ENCODE measurements at places on chromosomes 13 and 19.

DNA sequence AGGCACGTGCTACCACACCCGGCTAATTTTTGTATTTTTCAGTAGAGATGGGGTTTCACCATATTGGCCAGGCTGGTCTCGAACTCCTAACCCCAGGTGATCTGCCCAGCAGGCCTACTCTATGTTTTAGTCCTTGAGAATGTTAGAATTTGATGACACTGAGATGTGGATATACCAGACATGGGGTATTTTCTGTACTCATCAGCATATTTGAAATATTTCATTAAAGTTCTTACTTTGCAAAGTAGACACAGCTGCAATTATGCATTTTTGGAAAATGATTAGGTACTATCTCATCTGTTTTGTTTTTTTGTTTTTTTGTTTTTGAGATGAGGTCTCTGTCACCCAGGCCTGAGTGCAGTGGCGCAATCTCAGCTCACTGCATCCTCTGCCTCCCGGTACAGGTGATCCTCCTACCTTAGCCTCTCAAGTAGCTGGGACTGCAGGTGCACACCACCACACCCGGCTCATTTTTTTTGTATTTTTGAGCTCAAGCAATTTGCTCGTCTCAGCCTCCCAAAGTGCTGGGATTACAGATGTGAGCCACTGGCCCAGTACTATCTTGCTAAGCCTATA, 12.7 kb downstream of the SPINT2 start:
- no peak for DNase-seq

DNA sequence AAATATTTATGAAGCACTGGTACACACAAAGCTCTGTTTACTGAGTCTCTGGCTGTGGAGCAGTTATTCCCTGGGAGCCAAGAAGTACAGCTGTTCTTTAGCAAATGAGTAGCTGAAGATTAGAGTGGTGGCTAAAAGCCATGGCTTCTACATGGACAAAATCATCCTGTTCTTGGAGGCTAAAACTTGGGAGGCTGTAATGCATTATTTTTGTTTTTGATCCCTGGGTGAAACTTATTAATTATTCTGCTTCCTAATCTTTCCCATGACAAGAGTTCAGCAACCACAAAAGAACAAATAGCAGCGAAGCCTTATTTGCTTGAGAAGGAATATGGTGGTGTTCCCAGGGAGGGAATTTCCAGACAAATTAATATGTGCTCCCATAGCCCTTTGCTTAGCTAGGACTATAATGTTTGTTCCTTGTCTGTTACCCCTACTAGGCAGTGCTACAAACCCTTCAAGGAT, 109.5 kb downstream of the DCT start:
- DNase-seq: no peak

DNA sequence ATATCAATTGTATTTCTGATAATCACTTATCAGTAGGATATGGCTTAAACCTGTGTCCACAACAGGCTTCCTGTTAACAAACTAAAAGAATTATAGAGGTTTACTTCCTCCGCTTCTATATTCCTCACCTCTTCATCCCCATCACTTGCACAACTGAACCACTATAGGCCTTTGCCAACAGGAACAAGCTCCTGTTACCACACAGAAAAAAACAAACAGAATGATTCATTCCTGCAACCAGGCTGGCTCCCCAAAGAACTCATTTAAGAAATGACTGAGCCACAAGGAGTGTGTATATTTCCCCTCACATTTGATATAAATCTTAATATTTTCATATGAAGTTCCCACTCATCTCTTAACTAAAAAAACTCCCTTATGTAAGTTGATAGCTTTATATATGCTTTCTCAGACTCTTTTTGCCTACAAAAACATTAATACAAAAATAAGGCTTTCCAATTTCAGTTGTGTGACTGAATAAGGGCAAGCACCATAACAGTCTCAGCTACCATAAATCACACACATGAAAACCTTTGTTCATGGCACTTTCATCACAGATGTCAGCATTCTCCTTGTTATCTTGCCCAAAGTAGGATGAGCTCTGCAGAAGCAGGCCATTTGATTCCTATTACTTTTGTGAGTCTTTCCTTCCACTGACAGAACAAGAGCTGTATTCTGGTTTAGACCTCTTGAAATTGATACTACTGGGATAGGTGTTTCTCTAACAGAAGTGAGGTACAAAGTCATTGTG, 366.8 kb downstream of the SLITRK1 start:
- no peak for DNase-seq

DNA sequence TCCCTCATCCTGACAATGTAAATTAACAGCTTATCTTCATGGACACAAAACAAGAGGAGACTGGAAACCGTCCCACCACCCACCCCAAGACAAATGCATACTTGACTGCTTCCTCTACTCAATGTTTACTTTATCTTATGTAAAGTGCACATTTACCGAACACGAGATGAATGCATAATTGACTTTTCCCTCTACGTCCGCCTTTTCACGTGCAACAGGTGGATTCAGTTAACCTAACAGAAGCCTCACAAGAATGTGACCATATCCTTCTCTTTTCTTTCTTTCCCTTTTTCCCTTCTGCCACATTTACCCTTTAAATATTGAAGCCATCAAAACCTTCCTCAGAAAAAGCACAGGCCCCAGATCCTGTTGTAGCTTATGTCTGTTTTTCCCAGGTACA, 468.0 kb downstream of the UQCRFS1 start:
- DNase-seq: no peak

GRCh38 chr13:45940061-45940460, 88.5 kb upstream of the SIAH3 start:
- DNase-seq: no peak

DNA sequence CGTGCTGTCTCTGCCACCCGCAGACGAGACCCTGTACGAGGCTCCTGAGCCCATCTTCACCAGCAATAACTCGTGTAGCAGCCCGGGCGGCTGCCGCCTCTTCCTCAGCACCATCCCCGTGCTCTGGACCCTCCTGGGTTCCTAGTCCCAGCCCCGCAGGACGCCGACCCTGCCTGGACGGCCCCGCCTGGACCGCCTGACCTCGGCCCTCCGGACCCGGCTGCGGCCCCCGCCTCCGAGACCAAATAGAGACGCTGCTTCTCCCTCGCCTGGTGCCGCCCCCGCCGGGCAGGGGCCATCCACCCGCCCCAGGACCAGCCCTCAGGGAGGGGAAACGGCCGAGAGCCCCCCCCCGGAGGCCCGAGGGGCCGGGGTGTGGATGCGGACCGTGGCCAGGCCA, 14.1 kb downstream of the EFNA2 start:
- no peak for DNase-seq

- peak; percentile 88 for DNase-seq
These were observed at the start of gene APC2 for GRCh38 chr19:1449467-1450442. APC2 (plus strand) TSS chr19:1450121; CDS start chr19:1453002, 2,881 bp downstream.

- no peak for DNase-seq
These were observed at the start of gene FXYD7 for GRCh38 chr19:35143231-35143715. FXYD7 (plus strand) TSS chr19:35143255; CDS start chr19:35143334, 79 bp downstream.

DNA sequence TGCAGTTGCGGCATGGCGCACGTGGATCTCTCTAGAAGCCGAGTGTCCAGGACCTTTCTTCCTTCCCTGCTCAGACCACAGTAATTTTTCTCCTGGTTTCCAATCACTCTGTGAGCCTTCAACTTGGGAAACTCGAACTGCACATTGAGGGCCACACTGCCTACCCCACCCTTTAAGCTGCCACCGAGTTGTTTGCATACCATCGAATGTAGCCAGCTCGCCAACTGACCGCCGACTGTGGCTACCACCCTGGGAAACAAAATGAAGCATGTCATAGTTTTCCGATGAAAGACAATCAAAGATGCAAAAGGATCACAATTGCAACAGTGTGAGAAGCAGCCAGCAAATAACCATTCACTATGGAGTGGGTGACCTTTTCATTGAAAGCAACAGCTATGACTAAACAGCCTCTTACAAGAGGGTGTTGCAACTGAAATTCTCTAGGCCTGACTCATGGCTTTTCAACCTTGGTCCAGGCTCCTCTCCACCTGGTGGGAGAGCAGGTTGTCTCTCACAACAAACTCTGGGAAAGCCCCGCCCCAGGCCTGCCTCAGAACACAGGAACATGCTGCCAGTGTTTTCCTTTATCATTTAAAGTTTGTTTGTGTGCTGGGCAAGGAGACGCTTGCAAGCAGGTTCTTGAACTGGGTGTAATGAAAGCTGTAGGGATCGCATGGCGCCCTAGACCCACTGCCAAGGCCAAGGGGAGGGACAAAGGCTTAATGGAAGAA, 141.7 kb upstream of the SERP2 start:
- no peak for DNase-seq

DNA sequence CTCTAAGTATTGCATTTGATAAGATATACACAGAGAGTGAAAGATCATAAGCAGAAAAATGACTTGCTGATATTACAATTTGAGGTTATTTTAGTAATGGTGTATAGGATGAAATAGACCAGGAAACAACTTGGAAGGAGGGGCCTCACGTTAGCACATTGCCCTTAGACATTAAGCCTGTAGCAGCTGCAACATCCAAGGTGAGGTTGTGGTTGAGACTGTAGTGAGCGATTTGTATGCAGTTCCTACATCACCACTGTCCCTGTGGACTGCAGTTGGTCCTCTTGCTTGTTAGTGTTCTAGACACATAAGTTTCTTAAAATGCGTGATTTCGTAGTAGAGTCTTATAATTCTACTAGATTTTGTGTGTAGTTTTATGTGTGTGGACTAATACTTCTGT, 311.3 kb downstream of the ATP8A2 start:
- no peak for DNase-seq

DNA sequence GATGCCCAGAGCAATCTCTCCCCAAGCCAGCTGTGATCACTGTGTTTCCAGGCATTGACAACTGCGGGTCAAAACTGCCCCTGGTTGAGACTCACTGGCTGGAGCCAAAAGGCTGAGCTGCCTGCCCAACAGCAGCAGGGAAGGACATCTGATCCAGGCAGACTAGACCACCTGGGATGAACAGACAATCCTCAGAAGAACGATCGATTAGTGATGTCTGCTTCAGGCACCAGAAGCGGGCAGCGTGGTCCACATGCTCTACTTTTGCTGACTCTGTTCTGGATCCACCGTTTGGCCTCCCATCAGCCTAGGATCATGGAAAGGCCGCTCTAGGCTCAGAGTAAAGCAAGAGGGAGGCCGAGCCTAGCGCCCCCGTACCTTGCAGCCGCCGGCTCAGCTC, 9.9 kb upstream of the GP6 start:
- DNase-seq: no peak

- no peak for DNase-seq
These were observed 68.1 kb downstream of the CHST8 start for GRCh38 chr19:33689868-33690267.

DNA sequence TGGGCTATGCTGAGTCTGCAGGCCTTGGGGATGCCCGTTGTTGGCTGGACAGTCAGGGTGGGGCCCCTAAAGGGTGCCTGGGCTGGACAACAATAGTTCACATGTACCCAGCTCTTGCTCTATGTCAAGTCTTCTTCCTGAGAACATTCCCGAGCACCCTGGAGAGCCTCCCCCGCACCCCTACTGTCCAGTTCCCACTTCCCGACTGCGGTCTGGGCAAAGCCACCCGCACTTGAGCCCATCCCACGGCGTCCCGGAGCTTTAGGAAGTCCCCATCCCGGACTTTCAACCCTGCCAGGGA, 1.1 kb upstream of the MPND start:
- no peak for DNase-seq

DNA sequence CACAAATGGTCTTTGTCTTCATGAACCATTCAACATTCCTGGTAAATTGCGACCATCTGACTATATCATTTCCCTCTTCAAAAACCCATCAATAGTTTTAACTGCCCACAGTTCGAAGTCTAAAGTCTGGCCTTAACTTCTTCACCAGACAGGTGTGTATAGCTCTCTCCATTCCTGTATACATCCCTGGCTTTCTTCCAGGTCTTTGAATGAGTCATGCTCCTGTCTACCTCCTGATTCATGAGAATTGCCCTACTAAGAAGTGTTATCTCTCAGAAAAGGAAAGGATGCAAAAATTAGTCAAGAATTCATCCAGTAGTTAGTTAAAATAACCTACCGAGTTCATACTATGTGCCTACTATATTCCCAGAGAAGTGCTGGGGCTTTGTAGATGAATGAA, 225.0 kb downstream of the TBC1D4 start:
- no peak for DNase-seq

DNA sequence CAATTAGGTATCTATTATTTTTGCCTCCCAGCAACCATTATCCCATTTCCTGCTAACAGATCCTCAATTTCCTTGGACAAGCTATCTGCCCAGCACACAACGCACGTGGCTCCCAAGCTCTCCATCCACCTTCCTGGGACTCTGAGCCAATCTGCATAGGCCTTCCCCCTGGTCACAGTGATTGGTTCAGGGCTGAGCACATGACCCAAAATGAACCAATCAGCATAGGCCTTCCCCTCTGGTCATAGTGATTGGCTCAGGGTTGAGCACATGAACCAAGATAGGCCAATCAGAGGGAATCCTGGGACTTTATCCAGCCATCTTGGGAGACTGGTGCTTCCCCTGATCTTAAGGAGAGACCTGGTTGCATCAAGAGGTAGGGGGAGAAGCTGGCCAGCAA, 5.8 kb downstream of the CPAMD8 start:
- no peak for DNase-seq

DNA sequence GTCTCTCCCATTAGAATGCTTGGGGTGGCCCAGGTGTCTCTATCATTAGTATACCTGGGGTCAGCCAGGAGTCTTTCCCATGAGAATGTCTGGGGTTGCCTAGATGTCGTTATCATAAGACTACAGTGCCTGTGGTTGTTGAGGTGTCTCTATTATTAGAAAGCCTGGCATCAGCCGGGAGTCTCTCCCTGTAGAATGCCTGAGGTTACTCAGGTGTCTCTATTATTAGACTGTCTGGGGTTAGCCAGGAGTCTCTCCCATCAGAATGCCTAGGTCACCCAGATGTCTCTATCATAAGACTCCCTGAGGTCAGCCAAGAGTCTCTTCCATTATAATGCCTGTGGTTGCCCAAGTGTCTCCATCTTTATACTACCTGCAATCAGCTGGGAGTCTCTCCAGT, 1541.1 kb downstream of the UQCRFS1 start:
- DNase-seq: no peak

DNA sequence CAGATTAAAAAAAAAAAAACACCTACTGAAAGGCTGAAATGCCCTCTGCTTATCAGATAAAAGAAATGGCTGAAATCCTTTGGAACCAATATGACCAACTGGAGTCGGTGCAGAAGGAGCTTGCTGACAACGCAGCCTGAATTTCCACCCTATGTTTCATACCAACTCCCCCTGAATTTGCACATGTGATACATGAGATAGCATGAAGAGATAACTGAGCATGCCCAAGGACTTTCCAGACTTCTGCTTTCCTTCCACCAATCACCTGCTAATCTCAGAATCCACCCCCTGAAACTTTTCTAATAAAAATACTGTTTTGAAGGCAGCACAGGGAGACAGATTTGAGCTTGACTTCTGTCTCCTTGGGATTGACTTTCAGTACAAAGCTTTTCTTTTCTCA, 32.2 kb upstream of the WDFY2 start:
- no peak for DNase-seq

DNA sequence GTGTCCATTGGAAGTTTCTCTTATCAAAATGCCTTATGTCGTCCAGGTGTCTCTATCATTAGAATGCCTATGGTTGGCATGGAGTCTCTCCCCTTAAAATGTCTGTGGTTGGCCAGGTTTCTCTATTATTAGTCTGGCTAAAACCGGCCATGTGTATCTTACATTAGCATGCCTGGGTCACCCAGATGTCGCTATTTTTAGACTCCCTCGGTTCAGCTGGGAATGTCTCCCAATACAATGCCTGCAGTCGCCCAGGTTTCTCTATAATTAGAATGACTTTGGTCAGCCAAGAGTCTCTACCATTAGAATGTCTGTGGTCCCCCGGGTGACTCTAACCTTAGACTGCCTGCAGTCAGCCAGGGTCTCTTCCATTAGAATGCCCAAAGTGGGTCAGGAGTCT, 1536.1 kb downstream of the UQCRFS1 start:
- DNase-seq: no peak
